ENCODE measurements at places on chromosomes 16 and 17.

DNA sequence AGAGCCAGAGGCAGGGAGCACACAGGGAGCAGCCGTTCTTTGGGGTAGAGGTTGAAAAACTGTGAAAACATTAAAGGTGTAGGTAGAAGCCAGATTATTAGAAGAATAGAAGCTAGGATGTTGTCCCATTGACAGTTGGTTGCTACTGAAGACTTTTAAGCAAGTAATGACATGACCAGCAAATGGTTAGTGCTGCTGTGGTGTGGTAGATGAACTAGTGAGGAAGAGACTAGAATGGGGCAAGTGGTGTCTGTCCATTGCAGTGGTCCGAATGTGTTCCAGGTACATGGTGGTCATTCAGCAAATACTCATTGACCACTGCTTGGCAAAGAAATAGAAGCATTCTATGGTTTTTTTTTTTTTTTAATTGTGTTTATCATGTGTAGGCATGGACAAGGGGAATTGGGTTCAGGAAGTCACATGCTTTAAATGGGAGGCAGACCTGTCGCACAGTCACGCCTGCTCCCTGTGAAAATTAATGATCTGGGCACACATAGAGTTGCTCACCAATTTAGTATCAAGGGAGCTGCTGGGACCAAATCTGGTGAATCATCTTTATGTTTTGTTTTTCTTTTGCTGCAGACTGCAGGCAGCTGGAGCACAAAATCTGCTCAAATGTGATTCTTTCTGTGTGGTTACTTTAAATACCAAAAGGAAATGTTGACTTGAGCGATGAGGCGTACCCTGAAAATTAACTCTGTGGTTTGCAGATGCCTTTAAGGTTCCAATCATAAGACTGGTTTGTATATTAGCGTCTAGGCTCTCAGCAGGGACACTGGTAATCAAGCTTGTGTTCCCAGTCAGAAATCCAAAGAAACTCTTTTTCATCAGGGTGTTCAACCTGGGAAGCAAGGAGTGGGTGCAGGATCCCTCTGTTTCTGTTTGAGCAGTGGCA, 30.7 kb downstream of the YPEL2 start:
- DNase-seq, result no peak

GRCh38 chr17:31427684-31428083, 36.2 kb downstream of the RAB11FIP4 start:
- DNase-seq, result no peak

DNA sequence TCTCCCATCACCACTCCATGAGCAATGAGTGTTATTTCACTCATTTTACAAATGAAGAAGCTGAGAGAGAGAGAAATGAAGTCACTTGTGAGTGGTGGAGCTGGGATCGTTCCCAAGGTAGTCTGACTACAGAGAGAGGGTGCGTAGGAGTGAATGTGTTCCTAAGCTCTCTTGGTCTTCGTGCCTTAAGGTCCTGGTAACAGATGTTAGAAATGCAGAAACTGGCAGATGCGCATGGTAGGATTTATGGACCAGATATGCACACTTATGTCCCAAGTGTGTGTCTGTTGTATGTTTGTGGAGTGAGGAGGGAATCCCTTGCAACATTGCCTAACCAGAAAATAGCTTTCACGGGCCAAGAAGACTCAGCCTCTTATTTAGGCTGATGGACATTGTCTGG, 93.2 kb upstream of the ZNF469 start:
- DNase-seq, result no peak

GRCh38 chr17:66602659-66603384, 232.1 kb upstream of the CACNG5 start:
- DNase-seq, result no peak

DNA sequence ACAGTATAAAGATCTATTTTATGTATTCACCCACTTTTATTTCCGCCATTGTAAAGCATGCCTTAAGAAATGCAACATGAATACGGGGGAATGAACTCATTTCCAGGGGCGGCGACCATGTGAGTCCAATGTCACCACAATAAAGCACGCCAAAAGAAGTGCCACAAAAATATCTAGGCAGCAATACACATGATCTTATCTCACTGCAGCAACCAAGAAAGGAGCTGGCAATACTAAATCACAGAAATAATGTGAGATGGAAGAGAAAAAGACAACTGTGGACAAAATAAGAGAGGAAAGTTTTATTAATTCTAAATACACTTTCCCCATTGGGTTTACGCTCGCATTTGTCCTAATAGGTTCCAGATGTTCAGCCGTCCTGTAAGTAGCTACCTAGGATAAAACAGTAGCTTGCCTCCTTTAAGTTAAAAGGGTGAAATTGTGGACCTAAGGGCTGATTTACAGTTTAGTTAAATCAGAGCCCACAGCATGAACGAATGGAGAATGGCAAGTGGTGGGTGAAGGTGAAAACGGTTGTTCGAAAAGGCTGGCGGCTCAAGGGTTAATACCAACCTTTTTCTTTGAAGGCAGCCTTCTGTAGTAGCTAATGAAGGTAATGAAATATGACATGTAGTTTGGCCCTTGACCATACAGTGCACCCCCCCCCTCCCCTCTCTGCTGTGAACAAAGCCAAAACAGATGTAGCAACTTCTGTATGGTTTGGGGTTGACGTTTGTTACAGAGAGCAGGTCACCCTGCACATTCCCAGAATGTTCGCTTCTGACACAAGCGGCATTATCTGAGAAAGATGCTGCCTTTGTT, 504.2 kb upstream of the PSMD7 start:
- no peak for DNase-seq

DNA sequence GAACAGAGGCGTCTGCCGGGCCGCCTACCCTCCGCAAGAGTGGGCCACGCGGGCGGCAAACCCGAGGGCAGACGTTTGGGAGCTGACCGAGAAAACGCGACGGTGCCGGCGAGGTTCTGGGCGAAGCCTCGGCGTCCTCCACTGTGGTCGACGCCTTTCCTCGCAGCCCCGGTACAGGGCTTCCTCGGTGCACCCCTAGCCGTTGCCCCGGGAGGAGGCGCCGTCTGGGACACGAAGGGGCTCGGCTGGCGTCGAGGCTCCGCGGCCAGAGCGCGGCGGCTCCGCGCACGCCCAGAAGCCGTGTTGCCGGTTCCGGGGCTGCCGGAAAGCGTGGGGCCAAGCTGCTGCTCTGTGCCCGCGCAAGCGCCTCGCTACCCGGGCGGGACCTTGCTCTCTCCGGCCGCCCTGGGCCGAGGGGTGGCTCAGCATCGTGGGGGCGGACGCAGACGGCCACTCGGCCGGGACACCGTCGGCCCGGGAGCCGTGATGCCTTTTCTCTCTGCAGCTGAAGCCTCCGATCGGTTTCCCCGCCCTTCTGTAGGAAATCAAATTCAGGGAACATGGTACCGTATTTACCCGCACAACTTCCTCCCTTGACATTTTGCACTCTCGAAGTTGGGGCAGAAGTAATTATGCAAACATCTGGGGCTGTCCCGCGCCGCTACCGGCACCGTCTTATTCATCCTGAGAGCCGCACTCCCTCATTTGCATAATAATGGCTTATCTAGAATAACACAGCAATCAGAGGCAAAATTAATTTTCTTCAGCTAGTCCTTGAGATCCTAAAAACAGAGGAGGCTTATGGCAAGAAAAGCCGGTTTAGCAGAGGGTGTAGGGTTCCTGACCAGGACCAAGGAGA, 7.3 kb upstream of the CBX8 start:
- DNase-seq, result no peak

DNA sequence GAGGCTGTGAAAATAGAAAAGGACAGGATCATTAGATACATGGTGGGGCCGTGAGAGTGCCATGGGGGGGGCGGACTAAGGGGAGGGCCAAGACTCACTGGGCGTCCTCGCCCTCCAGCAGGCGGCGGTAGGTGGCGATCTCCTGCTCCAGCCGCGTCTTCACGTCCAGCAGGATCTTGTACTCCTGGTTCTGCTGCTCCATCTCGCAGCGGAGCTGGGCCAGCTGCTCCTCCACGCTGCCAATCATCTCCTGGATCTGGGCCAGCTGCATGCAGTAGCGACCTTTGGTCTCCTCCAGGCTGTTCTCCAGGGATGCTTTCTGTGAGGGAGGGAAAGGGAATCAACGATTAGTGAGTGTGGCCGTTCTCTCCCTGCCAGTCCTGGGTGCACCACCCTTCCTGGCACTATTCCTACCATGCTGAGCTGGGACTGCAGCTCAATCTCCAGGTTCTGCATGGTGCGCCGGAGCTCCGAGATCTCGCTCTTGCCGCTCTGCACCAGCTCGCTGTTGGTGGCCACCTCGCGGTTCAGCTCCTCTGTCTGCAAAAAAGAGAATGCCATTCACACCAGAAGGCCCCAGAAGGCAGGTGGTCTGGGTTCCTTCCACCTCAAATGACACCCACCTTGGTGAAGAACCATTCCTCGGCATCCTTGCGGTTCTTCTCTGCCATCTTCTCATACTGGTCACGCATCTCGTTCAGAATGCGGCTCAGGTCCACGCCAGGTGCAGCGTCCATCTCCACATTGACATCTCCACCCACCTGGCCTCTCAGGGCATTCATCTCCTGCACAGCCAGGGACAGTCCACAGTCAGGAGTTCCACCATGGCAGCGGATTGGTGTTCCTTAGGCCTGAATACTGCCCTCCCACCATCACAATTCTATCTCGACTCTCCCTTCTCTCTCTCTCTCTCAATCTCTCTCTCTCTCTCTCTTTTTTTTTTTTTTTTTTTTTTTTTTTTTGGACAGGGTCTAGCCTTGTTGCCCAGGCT, 3.3 kb downstream of the KRT14 start:
- DNase-seq, result no peak

DNA sequence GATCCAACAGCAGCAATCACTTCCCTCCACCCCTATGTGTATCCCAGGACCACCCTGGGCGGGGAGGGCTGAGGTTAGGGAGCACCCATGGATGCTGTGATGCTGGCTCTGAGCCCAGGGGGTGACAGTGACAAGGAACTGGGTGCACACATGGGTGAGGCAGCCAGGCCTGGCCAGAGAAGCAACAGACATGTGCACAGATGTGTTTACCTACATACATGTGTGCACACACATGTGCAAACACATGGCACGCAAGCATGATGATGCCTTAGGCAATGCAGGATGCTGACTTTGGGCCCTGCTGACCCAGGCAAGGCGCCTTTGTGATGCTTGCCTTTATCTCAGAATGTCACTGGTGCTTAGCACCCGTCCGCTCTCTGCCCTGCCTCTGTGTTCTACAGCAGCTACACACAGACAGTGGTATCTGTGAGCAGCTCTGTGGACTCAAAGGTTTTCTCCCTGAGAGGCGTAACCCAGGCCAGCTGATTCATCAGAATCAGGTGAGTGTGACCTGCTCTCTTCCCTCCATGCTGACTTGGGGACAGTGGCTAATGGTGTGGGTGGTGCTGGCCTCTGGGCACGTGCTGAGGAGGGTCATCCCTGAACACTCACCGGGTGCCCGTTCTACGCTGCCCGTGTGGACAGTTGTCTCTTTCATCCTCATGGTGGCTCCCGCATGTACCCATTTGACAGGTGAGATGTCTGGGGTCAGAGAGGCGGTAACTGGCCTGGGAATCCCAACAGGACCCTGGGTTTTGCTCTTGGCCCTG, 38.5 kb upstream of the KSR1 start:
- DNase-seq, result no peak

DNA sequence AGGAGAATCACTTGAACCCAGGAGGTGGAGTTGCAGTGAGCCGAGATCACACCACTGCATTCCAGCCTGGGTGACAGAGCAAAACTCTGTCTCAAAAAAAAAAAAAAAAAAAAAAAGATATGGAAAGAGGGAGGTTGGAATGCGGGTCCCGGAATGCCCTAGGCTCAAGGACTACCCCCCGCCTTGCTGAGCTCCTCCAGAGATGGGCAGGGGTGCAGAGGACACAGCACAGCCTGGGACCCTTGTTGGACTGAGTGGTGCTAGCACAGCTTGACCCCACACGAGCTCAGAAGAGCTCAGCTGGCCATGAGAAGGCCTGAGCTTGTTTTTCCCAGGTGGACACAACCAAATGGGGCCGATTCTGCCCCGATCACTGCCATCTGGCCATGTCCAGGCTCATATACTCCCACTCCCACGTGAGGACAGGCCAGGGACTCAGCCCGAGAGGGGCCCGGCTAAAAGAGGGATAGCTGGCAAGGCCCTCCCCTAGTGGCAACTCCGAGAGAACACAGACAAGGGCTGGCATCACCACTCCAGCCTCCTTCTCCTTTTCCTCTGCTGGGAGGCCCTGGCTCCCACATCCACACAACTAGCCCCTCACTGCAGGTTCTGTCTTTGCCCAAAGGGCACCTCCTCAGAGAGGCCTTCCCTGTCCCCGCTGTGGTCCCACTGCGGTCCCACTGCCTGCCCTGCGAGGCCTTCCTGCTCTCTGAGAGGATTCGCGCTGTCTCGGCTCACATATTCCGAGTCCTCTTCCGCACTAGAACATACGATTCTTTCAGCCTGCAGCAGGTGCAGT, 11.0 kb downstream of the SGCA start:
- DNase-seq, result no peak

DNA sequence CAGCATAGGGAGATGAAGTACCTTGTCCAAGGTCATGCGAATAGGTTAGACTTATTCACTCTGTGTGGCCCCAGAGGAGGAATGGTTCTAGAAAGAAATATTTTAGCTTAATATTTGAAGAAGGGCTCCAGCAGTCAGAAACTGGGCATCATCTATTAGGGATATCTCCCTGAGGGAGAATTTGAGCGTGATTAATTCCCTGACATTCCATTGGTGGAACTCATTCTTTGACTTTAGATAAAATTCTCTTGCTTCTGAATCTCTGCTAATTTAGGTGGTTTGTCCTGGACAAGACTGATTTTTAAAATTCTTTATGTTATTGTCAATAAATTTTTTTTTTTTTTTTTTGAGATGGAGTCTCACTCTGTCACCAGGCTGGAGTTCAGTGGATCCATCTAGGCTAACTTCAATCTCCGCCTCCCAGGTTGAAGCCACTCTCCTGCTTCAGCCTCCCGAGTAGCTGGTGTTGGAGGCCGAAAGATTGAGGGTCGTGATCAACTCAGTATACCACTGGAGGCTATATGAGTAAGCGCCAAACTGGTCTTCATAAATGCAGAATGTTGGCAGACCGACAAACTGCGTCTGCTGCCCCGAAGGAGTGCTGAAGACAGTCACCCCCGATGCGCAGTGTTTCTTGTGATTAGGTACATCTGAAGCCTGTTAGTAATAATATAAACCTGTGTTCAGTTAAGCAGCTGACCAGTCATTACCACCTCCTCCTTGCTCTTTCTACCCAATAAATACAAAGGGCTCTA, 267.9 kb upstream of the HSBP1 start:
- DNase-seq, result no peak

DNA sequence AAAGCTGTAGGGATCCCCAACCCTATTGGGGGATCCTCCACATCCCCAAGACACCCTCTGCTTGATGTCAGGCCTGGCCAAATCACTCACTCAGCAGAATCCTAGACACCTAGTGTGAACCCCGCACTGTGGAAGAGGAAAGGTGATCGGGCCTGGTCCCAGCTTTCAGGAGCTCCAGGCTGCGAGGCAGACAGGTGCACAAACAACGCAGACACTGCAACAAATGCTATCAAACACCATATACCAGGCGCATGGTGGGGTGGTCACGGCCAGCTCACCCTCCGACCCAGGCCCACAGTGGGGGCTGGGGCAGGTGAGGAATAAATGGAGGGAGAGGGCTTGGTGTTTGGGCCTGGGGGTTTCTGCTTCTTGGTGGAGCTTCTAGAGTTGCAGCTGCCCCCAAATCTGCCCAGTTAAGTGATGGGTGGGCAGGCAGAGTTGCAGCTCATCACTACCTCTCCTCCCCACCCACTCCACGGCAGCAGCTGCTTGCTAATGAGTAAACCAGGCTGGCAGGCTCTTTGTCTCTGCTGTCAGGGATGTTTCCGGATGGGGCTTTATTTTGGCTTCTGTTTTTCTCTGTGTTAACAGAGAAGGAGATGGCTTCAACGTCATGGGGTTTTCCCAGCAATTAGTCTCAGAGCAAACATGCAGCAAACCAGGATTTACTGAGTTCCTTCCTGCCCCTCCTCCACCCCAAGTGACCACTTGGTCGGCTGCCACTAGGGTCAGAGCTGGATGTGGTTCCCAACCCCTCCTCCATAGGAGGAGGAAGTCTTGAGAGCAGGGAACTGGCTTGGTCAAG, 46.6 kb downstream of the PECAM1 start:
- no peak for DNase-seq
